ENCODE measurements at places on chromosomes 7 and 10.

GRCh38 chr7:129599174-129599573 lies 12.3 kb upstream of the NRF1 start:
- no peak for DNase-seq

DNA sequence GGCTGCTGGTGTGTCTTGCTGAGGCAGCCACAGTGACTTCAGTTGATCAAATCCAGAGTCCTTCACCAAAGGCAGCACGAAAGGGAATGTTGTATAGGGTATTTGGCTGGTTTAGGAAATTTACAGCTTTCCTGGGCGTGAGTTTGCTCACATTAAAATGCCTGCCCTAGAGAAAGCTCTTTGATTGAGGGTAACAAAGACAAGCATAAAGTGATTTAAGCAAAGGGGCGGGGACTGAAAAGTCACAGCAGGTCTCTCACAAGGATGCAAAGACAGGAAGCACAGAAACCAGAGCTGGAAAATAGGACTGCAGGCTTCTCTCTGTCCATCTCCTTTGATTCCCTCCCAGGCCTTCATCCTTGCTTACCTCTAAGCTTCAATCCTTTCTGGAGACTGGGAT lies 139.2 kb downstream of the ELMO1 start:
- no peak for DNase-seq

GRCh38 chr10:111973306-111973705 lies 210.3 kb downstream of the GPAM start:
- no peak for DNase-seq

GRCh38 chr7:104980440-104980839 lies 33.6 kb upstream of the KMT2E start:
- DNase-seq = no peak

GRCh38 chr7:158953912-158954311 lies 97.6 kb downstream of the DYNC2I1 start:
- no peak for DNase-seq

DNA sequence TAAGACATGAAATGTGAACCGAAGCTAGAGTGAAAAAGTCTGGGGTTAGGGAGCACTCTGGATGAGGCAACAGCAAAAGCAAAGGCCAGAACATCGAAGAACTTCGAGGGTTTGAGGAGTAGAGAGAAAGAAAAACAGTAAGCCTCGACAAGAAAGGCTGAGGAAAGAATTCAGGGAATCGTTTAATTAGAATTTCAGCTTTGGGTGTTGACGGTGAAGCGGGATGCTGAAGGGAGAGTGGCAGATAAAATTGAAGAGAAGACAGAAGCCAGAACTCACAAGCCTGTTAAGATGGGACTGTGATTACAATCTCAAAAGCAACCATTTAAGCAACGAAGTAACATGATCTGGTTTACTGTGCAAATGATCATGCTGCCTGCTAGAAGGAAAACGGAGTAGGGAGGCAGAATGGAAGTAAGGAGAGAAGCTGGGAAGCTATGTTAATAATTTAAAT lies 2.1 kb downstream of the TRDMT1 start:
- no peak for DNase-seq

GRCh38 chr7:103297837-103298179 lies 573 bp downstream of the PMPCB start:
- DNase-seq = no peak

DNA sequence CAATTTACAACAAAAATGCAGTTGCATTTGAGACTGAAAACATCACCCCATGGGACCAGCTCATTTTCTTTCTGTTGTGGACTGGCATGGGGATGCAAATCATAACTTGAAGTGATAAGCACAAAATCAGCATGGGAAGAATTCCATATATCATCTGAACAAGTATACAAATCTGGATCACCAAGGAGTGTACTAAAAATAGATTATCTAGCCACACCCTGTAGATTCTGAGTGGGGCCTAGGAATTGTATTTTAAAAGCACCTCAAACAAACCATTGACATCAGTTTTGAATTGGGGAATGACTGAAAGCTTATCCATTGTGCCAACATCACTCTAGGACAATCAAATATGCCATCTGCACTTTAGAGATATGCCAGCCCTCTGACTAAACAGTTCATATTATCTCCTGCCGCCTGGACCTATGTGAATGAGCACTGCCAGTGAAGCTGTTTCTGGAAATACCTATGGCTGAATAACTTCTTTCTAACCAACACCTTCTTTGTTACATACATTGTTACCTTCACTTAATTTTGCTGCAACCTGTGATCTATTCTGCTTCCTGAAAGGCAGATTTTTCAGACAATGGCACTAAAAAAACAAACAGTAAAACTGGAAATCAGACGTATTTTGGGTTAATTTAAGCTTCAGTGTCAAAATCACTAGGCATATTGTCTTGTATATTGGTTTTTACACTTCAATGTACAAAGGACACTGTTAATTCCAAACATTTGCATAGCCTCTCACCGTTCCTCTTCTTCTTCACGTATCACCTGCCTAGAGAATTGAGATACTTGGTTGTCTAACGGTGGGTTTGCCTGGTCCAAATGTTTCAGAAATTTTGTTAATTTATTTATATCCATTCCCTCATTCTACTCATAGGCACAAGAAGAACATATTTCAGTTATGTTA lies 42.4 kb upstream of the HGF start:
- no peak for DNase-seq

- DNase-seq = no peak
Observed at GRCh38 chr7:77627309-77627676, 69.0 kb upstream of the RSBN1L start.

- DNase-seq = no peak
Observed at GRCh38 chr7:77427996-77428603, 12.0 kb upstream of the GSAP start.

GRCh38 chr7:159042581-159043101 lies 102.0 kb downstream of the VIPR2 start:
- peak; percentile 7 for DNase-seq

DNA sequence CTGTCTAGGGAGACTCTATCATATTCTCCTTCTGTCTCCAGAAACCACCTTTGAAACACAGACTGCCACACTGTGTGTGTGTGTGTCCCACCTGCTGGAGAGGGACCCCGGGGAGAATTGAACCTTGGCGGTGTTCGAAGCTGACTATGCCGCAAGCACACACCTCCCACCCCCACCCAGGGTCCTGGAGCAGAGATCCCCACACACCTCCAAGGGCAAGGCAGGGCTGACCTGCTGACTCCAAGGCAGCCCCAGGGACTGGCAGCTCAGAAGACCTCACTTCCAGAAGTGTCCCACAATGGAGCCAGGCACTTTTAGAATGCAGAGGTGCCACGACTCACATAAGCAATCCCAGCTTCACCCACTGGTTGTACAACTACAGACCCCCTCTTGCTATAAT lies 13.1 kb downstream of the DRGX start:
- no peak for DNase-seq

- DNase-seq = no peak
Observed at GRCh38 chr7:10824154-10824553, 149.5 kb upstream of the PHF14 start.

DNA sequence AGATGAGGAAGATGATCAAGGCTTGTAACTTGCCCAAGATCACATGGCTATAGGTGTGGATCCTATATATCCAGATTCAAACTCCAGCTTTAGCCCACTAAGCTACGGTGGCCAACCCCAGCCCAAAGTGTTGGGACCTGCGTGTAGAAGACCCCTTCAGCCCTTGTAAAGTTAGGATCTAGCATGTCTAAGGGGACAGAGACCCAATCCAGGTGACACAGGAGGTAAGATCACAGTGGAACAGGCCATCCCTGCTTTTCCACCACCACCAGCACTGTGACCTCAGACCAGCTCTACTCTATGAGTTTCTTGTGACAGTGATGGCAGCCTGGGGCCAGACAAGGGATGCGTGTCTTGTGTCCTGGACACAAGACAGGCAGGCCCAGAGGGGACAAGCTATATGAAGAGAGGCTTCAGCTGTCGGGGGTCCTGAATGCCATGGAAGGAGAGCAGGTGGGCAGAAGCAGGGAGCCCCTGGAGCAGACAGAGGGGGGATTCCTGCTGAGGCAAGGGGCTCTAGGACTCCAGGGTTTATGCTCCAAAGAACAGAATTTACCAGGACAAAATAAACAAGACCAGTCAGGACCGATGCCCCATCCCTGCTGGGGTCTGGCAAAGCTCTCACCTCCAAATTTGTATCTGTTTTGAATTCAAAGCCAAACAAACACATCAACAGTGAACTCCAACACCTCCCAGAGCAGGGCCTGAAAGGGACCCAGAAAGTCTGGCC lies 10.4 kb downstream of the GPRIN2 start:
- no peak for DNase-seq

DNA sequence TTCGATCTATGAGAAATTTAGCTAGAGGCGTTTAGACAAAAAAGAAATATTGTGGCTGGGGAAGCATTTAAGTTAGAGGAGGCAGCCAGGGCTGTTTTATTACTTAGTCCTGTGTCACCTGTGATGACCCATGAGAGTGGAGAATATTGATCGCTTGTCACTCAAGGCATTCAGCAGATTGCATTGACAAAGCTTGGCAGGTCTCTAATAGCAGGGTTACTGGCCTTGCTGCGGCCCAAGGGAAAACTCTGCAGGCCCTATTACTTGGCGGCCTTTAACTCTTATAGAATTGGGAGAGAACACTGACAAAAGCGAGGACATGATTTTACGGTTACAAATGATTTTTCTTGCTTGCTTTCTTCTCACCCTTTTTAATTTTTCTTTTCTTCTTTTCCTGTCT lies 473.5 kb downstream of the AUTS2 start:
- DNase-seq = no peak

GRCh38 chr7:144720710-144721109 lies 115.1 kb downstream of the TPK1 start:
- DNase-seq = no peak

DNA sequence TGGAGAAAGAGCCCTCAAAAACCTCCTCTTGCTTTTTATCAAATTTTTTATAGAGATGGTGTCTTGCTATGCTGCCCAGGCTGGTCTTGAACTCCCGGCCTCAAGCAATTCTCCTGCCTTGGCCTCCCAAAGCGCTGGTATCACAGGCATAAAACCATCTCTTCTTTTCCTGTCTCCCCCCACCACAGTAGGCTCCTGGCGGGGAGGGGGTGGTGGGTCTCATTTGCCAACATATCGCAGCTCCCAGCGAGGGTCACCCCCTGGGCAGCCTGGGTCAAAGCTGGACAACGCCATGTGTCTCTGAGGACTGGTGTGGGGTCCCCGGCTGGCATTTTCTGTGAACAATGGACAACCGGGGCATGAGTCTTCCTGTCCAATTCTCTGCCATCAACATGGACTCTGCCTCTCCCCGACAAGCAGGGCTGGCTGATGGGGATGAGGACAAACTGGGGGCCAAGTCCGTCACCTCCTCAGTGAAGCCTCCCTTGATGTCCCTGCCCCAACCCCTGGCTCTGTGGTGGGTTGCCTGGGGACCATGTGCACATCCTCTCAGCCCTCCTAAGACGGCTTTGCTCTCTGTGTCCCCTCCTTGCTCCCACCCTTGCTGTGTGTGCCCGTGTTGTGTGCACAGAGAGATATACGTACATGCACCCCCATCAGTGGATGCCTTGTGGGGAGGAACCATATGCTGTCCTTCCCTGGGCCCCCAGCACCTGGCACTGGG lies 86.4 kb upstream of the GNA12 start:
- DNase-seq = no peak

DNA sequence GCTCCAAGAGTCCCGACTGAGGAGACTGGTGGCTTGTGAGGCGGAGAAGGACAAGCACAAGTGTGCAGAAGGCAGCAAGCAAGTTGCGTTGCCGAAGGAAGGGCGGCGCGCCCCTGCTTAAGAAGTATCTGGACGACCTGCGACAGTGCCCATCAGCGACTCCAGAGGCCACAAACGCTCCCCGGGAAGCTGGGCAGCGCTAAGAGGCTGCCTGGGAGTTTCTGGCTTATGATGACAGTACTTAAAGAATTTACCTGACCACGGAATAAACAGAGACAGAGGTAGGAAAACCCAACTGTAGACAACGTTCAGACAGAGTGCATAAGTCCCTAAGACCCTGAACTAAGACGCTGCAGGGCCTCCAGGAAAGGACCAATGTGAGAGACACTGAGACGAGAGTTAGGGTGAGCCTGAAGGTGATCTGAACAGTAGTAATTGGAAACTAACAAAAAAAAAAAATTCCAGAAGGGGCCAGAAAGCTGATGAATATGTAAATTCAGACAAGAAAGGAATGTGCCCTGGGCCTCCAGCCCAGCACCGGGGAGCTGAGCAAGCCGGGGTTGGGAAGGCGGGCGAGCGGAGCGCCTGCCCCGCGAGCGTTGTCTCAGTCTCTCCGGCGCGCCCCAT lies 1.0 kb downstream of the OSBPL3 start:
- DNase-seq = peak; percentile 48

DNA sequence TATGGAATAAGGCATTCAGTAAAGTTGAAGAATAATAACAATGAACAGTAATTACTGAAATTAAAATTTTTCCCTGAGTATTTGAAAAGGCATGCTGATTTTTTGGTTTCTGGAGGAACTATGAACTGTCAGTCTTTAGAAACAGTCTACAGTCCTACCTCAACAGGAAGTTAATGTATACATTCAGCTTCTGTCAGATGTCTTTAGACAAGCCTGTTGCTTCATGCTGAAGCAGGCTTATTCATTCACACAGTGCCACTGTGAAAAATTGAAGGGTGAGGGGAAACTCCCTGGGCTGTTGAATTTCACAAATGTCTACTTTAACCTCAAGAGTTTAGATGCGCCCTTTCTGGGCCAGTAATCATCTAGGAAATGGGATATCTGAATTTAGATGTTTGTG lies 3.5 kb downstream of the NRF1 start:
- DNase-seq = no peak

Measured in breast epithelium (tissue), 4 donors.